ENCODE measurements at places on chromosomes 7 and 10.
A peak's percentile ranks its signal among the peaks of the same experiment; 100 is the strongest.

- H3K4me3 ChIP-seq, result no peak overlapping the region
- H3K4me1 ChIP-seq, result no peaks in the 10 kb centered on the region
- H3K27me3 ChIP-seq, result peaks cover 70% of the 10 kb centered on the region
- H3K36me3 ChIP-seq, result no peaks in the 10 kb centered on the region
- H3K27ac ChIP-seq, result no peak overlapping the region
These were observed 64.2 kb downstream of the CFAP46 start for GRCh38 chr10:132878091-132878729.

DNA sequence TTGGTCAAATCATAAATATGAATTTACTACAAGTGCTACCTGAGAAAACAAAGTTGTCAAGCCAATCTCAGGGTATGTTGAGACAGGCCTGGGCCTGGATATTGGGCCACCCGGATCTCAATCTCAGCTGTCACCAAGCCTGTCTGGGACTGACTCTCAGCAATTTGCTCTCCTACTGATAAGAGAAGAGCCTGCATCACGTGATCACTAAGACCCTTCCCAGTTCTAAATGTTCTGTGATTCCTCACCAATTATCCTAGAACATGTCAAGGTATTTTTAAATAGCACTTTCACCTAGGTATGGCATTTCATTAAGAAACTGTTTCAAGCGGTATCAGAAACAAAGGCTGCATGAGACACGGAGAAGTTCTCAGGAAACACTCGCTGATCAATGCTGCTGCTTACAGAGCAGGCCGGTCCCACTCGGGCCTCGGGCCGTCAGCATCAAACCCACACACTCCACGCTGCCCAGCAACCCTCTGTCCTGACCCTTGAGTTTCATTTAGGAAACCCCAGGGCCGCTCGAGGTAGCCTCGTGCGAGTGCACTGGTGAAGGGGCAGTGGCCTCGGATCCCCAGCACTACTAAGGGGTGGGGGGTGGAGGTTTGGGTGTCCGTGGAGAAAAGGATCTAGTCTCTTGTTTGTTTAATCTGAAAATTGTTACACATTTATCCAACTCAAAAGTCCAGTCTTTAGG lies 4.1 kb downstream of the KLF6 start:
- H3K4me3 ChIP-seq, result peak overlapping the region; percentile 87
- H3K36me3 ChIP-seq, result peaks cover 61% of the 10 kb centered on the region
- DNase-seq, result no peak
- H3K4me1 ChIP-seq, result peaks cover 91% of the 10 kb centered on the region
- no peaks in the 10 kb centered on the region for H3K27me3 ChIP-seq

GRCh38 chr10:36110097-36110496 lies 468.0 kb upstream of the FZD8 start:
- H3K4me1 ChIP-seq, result peaks cover 21% of the 10 kb centered on the region
- no peaks in the 10 kb centered on the region for H3K27me3 ChIP-seq
- no peaks in the 10 kb centered on the region for H3K36me3 ChIP-seq
- H3K27ac ChIP-seq, result no peak overlapping the region
- no peak for DNase-seq
- no peak overlapping the region for H3K4me3 ChIP-seq

DNA sequence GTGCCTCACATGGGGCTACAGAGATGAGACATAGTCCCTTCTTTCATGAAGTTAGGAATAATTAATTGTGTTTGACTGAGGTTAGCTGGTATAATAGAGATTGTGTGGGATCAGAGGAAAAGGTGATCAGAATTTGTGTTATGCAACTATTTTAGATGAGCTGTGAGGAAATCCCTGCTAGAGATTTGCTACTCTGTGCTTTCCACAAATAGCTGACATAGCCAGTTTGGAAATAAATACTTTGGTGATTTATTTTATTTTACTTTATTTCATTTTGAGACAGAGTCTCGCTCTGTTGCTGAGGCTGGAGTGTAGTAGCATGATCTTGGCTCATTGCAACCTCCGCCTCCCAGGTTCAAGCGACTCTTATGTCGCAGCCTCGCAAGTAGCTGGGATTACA lies 32.3 kb downstream of the ST7 start:
- H3K36me3 ChIP-seq, result no peaks in the 10 kb centered on the region
- no peaks in the 10 kb centered on the region for H3K27me3 ChIP-seq
- DNase-seq, result no peak
- peaks cover 32% of the 10 kb centered on the region for H3K4me1 ChIP-seq
- H3K4me3 ChIP-seq, result no peak overlapping the region
- no peak overlapping the region for H3K27ac ChIP-seq

GRCh38 chr7:155534691-155535090 lies 11.7 kb downstream of the CNPY1 start:
- no peak overlapping the region for H3K27ac ChIP-seq
- H3K27me3 ChIP-seq, result peaks cover 100% of the 10 kb centered on the region
- no peak for DNase-seq
- H3K4me1 ChIP-seq, result peaks cover 13% of the 10 kb centered on the region
- H3K36me3 ChIP-seq, result no peaks in the 10 kb centered on the region
